ENCODE measurements at places on chromosomes 3 and 15.

DNA sequence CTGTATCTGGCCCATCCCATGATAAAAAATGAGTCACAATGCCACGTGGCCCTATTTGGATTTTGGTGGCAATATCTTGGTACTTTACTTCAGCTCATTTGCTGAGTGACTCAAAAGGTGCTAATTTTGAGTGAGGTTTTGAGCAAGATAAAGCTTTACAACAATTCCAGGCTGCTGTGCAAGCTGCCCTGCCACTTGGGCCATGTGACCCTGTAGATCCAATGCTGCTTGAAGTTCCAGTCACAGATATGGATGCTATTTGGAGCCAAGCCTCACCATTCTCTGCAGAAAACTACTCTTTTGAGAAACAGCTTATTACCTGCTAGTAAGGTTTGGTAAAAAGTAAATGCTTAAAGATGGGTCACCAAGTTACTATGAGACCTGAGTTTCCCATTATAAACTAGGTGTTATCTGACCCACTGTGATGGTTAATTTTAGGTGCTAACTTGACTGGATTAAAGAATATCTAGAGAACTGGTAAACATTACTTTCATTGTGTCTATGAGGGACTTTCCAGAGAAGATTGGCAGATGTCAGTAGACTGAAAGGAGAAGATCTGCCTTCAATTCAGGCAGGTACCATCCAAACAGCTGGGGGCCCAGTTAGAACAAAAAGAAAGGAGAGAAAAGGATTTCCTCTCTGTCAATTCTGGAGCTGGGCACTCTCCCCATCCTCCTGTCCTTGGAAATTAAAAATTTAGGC is 1083.9 kb downstream of the DIPK2A start:
- no peak for DNase-seq

- no peak for DNase-seq
Measured at GRCh38 chr15:90184119-90184785, 16.9 kb upstream of the SEMA4B start.

DNA sequence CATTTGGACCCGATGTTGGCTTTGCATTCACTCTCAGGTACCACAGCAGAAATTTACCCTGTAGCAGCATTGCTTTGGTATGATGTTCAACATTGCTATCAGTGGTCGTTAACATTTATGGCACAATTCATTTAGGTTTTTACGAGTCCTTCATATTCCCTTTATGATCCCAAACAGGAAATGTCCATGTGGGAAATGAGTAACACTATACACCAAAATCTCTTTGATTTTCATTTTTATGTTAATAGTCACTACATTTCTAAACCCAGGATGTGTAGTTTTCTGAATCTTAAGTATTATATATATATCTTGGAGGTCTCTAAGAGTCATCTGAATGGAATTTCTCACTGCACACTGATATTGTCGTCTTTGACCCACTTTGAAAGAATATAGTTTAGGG is 78.5 kb upstream of the RBMS3 start:
- DNase-seq = no peak

DNA sequence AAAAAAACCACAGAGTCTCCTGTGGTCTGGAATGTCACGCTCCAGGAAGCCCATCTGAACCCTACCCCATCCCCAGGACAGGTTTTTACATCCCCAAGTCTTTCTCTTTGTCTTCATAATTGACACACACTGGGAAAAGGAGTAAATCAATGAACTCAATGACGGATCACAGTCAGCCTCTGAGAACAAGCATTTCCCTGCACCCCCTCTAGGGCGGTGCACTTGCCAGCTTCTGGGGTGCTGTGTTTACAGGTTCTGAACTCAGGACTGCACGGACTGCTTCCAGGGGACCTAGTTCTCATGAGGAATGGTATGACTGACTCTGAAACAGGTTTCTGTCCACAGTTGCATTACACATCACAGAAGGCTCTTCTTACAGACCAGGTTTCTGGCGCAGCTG is 81.1 kb downstream of the NUP210 start:
- no peak for DNase-seq

GRCh38 chr3:183548262-183548769 is 7.2 kb downstream of the KLHL6 start:
- peak; percentile 95 for DNase-seq

- no peak for DNase-seq
Measured at GRCh38 chr3:131714585-131715220, 211.9 kb upstream of the MRPL3 start.

DNA sequence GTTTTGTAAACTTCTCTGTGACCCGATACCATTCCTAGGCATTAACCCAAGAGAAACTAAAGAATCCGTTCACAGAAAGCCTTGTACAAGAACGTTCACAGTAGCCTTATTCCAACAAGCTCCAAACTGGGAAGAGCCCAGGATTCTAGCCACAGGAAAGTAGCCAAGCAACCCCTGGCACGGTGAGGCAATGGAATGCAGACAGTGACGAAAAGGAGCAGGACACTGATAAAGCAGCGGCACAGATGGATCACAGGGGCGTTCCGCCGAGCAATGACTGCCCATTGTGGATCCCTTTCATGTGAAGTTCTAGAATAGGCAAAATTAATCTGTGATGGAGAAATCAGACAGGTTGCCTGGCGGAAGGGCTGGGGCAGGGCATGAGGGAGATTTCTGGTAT is 198.7 kb upstream of the CHRNA7 start:
- DNase-seq = no peak
